Myometrial cell (primary cell): ENCODE measurements at places on chromosomes 11 and 22. TPM values are rescaled to one million over a fixed set of nuclear protein-coding genes. Genes with fewer than 3 reads are reported as not detected.

IL17RA gene
- 6.4 and 6.6 TPM in 2 replicates for total RNA-seq

SMIM35 gene
- not detected in 2 replicates for total RNA-seq

GLYATL1 gene
- total RNA-seq = 1.2 TPM in 1 of 2 replicates, not detected in the other

RHOD gene
- 11.2 and 22.5 TPM in 2 replicates for total RNA-seq

POU2F3 gene
- not detected in 2 replicates for total RNA-seq

CELSR1 gene
- 0.29 TPM in 1 of 2 replicates, not detected in the other for total RNA-seq

ZP1 gene
- 0.89 TPM in 1 of 2 replicates, not detected in the other for total RNA-seq

RAG2 gene
- total RNA-seq = not detected in 2 replicates

NF2 gene
- 88.2 and 111 TPM in 2 replicates for total RNA-seq

TMEM109 gene
- total RNA-seq = 44.1 and 54.8 TPM in 2 replicates

ADORA2A gene
- 0.18 TPM in 1 of 2 replicates, not detected in the other for total RNA-seq
